AG09309 (cell line): ENCODE measurements at places on chromosomes 4 and X.

GRCh38 chrX:147803948-147804347 is 107.8 kb upstream of the FMR1 start:
- DNase-seq, result no peak

DNA sequence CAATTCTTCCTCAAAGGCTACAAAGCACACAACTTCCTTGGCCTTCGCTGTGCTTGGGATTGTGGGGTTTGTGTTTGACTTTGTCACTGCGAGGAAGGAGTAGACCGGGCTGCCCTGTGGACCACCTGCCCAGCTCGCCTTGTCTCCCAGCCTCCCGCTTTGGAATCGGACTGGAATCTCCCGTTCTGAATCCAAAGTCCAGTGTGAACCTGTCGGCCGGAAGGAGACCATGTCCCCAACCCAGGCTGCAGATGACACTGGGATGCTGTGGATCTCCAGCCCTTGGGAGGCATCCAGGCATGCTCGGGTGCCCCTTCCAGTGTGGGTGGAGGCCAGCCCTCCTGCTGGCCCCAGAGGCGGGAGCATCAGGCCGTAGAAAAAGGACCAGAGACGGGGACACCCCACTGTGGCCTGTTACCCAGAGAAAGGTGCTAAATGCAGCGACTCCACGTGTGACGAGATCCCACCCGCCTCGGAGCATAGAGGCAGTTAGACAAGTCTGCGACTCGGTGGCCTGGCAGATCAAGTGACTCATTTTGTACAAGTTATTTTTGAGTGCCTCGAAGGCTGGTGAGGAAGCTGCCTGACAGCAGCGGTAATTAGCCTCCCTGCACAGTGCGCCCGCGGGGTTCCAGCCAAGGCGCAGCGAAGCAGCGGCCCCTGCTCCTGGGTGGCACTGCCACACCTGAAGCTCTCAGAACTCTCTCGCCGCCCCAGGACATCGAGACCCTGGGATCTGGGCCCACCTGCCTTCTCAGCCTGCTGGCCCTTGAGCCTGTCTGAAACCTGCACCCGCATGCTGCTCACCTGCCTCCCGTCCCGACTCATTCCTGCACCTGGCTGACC is 57.5 kb downstream of the ADRA2C start:
- DNase-seq, result no peak

DNA sequence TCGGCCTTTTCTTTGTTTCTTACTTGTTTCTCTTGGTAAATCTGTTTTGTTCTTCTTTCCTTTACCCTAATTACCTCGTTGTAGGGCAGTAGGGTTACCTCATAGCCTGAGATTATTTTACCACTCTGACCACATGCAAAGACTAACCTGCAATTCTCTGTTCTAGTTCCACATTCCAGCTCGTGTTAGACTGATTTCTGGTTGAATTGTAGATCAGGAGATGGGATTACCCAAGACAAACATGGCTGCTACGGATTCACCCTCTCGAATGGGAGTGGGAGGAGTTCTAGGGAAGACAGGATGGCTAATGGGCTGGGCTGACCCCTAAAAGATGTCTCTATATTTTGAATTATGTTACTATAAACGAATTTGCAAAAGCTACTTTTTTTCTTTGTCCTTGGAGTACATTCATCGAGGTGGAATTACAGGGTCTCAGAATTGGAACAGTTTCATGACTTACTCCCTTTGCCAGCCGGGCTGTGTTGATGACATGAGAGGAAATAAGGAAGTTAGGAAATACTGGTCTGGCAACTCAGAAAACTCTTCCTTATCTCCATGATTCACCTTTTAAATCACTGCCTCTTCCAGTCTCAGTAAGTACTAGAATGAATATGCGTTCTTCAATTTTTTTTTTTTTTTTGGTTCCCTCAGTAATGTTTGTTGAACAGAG is 36.7 kb upstream of the FBXW7 start:
- peak; percentile 25 for DNase-seq

DNA sequence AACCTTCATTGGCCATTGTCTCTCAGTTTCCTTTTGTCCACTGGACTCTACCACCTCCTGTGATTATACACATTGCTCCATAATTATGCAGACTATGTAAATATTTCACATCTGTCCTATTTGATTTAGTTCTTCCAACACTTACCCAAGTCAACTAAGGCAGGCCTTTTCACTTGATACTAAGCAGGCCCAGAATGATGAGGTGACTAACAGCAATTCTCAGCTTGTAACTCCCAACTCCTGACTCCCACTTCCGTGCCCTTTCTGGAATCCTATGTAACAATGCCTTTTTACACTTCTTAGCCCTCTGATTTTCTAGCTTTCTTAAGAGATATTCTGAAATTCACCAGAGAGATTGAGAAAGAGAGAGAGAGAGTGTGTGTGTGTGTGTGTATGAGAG is 6.6 kb downstream of the PAK3 start:
- DNase-seq, result no peak

- no peak for DNase-seq
These were observed 1648.0 kb downstream of the STIM2 start for GRCh38 chr4:28508636-28509035.

DNA sequence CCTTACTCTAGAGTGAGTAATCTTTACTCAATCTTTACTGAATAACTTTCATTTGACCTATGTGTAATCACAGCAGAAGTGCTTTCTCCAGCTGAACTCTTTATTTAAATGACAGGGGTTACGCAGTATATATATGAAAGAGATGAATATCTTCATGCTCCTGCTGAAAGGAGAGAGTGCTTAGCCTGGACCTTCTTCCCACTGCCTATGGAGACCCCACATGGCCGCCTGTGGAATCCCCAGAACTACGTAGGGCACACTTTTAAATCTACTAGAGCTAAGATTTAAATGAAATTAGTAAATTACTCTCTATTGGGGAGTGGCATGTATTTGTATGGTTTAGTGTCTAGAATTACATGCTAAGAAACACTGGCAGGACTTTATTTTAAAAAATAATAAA is 391.2 kb downstream of the ANKRD50 start:
- DNase-seq, result no peak

GRCh38 chr4:127880763-127881562 is at the start of gene PLK4:
Gene PLK4 (plus strand): TSS chr4:127880893. CDS start chr4:127881135, 242 bp downstream.
- DNase-seq, result peak; percentile 61

DNA sequence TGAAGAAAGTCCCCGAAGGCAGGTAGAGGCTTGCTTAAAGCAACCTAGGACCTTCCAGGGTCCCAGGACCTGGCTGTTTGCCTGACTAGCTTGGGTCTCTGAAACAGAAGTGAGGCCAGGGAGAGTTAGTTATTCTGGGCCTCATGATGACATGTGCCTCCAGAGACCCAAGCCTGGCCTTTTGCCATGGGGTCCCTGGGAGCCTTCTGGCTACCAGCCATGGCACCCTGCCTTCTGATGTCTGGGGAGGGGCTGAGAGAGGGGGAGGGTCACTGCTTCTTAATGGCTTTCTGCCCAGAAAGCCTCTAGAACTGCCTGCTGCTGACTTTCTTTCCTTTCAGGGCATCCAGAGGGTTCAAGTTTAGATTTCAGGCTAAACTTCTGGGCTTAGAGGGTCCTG is 1.0 kb upstream of the STARD8 start:
- no peak for DNase-seq

- no peak for DNase-seq
These were observed 65.3 kb upstream of the FBXW7 start for GRCh38 chr4:152601156-152601555.

DNA sequence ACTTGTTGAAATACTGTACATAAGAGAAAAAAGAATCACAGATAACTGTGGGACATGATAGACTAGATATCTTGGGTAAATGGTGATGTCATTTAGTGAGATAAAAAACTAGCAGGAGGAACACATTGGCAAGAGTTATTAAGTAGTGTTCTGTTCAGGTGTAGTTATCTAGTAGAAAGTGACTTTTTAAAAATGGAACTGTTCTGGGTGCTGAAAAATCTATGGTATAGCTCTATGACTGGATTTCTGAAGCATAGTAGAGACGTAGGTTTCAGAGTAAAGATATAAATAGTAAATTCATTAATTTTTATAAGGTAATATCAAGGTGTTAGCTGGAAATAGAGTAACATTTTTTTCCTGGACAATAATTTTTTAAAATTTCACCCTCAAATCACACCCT is 225.1 kb upstream of the UGT8 start:
- DNase-seq, result no peak
